ENCODE measurements at places on chromosomes 11 and 22. TPM values are rescaled to one million over a fixed set of nuclear protein-coding genes. Genes with fewer than 3 reads are reported as not detected.

GRCh38 chr22:47826016-47826415 lies 1063.6 kb downstream of the TBC1D22A start:
- DNase-seq, result no peak

ALDH3B1 gene
- total RNA-seq, result 60.2 TPM

DNA sequence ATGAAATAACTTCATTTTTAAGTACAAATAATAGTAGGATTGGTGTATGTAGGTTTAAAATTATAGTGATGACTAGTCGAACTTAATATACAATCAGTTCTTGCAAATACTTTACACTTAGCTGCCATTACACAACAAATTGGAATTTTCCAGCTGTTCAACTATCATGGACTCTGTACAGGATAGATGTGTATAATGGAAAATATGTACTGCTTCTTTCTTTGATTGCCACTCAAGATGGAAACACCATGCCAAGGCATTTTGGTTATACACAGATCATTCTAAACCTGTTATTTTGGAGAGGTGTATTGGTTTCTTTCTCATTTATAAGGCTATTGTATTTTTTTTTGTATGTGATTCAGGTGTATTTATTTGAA lies 24.4 kb upstream of the CRTAM start:
- no peak for DNase-seq

FGF19 gene
- 0.11 TPM for total RNA-seq

DNA sequence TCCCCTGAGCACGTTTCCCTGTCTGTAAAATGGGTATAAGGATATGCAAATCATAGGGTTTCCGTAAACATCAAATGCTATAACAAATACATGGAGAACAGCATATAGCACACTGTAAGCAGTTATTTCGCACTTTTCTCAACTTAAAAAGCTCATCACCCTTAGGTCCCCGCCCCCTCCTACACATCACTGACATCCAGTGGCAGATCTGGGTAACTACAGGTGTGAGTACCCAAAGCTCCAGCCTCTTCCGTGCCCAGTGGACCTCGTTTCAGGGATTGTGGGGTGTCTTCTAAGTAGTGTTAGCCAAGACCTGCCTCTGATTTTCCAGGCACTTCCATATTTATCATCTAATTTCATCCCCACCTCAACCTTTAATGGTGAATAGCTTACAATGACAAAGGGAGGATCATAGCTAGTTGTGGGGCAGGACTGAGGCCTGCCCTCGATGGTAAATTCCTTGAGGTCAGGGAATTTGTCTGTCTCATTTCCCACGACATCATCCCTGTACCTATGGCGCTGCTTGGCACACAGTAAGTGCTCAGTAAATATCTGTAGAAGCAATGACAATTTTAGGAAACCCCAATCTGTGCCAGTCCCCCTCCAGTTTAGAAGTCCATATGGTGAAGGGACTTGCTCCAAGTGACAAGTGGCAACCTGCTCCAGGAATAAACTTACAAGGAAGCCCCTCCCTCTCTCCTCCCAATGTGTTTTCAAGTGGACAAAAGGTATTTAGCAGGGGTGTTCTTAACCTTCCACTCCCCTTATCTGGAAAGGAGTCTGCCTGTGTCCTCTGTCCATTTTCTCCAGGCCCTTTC lies 340.5 kb downstream of the TENM4 start:
- DNase-seq, result peak; percentile 6

DNA sequence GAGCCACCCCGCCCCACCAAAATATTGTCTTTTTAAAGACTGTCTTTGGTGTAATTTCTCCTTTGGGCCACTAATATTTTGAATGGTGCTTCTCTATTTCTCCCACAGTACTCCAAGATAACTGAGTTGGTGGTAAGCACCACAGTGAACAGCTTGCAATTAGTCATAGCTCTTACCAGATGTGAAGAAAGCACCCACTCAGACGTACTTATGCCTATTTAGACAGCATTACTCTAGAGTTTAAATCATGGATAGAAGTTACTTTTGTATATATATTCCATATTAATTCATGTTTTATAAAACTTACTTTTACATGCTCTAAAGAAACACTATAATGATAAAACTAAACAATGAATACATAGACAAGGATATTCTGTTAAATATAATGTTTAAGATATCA lies 12.7 kb downstream of the ANO3 start:
- peak; percentile 4 for DNase-seq

TSKU gene
- total RNA-seq, result 22.6 TPM

DNA sequence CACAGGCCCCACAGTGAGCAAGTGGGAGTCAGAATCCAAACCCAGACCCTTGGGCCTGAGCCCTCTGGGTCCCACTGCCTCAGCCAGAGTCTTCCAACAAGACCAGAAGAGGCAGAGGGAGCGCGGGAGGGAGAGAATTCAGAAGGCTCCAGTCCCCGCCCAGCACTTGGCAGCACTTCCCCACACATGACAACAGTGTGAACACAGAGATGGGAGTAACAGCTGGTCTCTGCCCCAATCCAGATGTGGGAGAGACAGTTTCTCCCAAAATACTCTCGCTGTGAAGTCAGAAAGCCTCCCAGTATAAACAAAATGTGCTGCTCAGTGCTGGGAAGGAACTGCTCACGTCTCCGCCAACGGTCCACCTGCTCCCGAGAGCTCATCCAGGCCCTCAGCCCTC lies 219.9 kb downstream of the MN1 start:
- peak; percentile 27 for DNase-seq

RAB1B gene
- total RNA-seq, result 184 TPM

GRCh38 chr22:24894998-24895397 lies 51.5 kb downstream of the LHFPL7 start:
- peak; percentile 27 for DNase-seq
